ENCODE measurements at places on chromosomes 7 and 10.

GRCh38 chr7:26627891-26628341 is 236.5 kb downstream of the SKAP2 start:
- DNase-seq = no peak

GRCh38 chr10:49300140-49300974 is 1.4 kb downstream of the C10orf71 start:
- no peak for DNase-seq

GRCh38 chr7:107277331-107277730 is 108.5 kb downstream of the HBP1 start:
- DNase-seq = no peak

GRCh38 chr7:94154182-94154581 is 150.0 kb upstream of the BET1 start:
- DNase-seq = no peak

DNA sequence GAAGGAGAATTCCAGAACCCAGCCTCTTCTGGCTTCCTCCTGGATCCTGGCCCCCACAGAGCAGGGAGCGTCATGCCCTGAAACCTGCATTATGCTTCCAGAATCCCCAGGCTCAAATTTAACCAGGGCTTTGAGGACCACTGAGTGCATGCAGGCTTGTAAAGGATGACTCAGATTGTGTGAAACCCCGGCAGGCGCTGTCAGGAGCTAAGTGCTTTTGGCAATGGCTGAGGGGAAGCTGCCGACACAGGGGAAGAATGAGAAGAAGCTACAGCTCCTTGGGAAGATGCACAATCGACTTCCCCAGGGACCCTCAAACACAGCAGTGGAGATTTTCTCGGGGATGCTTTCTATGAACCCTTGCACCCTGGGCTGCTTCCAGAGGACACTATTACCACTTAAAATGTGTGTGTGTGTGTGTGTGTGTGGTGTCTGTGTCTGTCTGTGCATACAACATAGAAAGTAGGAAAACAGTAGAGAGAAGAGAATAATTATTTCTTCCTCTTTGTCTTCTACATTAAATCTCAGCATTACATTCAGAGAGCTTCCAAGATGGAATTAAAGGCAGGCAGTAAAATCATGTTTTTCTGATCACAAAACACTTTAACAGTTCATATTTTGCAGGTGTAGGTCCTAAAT is 183.5 kb upstream of the INHBA start:
- DNase-seq = peak; percentile 8

DNA sequence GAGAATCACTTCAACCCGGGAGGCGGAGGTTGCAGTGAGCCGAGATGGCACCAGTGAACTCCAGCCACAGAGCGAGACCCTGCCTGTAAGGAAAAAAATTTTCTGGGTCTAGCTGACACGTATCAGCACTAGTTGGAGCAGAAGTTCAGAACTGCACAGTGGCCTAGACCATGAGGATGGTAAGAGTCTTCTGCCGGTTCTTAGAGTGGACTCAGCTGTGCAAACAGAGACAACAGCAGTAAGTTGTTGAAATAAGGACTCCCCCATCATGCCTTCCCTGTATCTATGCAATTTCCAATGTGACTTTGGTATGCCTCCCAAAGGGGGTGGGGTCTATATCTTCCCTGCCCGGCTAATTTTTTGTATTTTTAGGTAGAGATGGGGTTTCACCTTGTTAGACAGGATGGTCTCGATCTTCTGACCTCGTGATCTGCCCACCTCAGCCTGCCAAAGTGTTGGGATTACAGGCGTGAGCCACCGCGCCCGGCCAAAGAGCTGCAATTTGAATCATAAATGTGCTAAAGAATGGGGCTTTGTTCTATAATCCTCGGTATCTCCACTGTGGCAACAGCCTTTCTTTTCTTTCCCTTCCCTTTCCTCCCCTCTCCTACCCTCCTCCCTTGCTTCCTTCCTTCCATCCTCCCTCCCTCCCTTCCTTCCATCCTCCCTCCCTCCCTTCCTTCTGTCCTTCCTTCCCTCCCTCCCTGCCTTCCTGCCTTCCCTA is 14.5 kb upstream of the RNF216 start:
- DNase-seq = no peak

- no peak for DNase-seq
Observed at GRCh38 chr10:114808982-114809381, 12.6 kb upstream of the FHIP2A start.

GRCh38 chr10:117363028-117363427 is 12.2 kb downstream of the PDZD8 start:
- DNase-seq = peak; percentile 43

DNA sequence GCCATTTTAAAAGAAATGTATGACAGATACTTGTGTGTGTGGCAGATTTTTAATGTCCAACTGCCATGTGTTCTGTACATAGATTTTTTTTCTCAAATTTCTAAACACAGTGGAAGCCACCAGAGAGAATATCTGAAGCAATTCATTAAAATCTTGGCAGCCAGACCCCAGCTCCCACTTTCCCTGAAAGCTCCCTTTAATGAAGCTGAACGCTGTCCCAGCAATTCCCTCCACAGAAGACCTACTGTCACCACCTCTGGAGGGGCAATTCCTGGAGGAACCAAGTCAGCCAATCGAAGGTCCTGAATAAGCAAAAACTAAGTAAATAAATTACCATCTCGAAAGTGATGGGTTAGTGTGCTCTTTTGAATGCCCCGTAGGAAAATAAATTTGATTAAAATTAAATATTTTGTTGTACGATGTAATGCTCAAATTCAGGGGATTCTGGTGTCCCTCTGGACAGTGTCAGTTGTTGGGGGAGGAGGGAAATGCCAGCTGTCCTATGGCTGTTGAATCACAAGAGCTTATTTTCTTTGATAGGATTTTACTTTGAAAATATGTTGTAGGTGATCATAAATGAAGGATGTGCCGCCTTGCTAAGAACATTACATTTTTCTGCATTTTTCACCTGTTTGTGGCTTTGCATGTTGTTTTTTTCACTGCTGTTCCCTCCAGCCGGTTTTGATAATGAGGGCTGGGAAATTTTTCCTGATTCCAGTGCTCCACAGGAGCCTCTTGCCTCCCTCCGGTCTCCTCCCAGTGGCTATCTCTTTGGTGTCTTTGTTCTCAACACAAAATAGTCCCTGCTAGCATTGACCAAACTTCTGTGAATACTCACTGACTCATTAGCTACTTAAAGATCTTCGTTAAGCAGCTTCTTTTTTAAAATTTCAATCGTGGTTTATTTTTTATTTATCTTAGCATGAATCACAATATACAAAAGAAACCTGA is 9.2 kb upstream of the GSAP start:
- DNase-seq = peak; percentile 69

GRCh38 chr7:71348821-71349681 is 217.1 kb downstream of the GALNT17 start:
- no peak for DNase-seq

DNA sequence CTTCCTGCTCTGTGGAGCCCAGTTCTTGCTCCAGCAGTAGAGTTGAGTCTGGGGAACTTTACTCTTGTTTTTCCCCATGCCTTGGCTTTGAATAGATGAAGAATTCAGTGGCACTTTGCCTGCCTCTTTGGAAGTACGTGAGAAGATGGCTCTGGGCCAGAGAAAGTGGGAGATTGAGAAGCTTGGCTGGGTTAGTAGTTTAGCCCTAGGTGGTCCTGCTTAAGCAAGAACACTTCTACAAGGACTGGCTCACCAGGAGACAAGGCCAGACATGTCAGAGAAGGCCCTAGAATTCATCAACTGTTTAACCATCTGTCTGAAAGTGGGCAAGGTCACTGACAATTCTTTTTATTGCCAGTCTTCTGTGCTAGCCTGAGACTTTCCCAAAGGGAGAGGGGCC is 410.3 kb downstream of the TYW1 start:
- no peak for DNase-seq

GRCh38 chr10:121457729-121458128 is 140.5 kb downstream of the FGFR2 start:
- DNase-seq = no peak

DNA sequence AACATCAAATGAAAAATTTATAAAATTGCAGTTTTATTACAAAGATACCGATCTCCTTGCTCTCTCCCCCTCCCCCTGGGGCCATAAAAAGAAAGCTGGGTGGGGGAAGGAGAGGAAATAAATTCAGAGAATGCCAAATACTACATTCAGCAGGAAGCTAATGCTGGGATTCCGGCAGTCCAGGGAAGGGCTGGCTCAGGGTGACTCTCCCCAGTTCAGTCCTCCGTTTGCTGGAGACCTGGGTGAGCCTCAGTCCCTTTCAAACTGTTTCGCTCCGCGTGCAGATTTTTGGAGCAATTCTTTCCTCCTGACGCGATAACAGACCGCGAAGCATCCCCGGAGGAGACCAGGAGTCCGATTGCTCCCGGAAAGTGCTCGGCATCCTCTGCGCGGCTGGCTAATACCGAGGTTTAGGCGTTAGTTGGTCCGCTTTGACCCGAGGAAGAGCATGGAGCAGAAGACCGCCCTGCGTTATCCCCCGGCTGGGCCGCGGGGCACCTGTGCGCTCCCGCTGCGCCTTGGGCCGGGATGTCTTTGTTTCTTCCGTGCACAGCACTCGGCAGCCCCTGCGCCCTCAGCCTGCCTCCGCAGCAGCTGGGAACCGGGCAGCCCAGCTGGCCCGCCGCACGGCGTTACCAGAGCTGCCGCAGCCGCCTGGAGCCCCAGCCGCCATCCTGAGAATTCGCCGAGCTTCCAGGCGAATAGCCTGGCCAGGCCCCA is 3.9 kb upstream of the HOXA2 start:
- no peak for DNase-seq

GRCh38 chr7:618539-619367 is 99.1 kb upstream of the PDGFA start:
- no peak for DNase-seq

- DNase-seq = no peak
Observed at GRCh38 chr7:105122619-105123018, 108.6 kb downstream of the KMT2E start.

GRCh38 chr10:131937836-131938235 is 37.0 kb downstream of the PPP2R2D start:
- no peak for DNase-seq

GRCh38 chr10:111593578-111593977 is 516.7 kb downstream of the ADRA2A start:
- no peak for DNase-seq

GRCh38 chr10:98649170-98649569 is 202.4 kb upstream of the HPS1 start:
- DNase-seq = no peak

GRCh38 chr10:73044378-73045285 is 52.0 kb downstream of the P4HA1 start:
- peak; percentile 71 for DNase-seq

DNA sequence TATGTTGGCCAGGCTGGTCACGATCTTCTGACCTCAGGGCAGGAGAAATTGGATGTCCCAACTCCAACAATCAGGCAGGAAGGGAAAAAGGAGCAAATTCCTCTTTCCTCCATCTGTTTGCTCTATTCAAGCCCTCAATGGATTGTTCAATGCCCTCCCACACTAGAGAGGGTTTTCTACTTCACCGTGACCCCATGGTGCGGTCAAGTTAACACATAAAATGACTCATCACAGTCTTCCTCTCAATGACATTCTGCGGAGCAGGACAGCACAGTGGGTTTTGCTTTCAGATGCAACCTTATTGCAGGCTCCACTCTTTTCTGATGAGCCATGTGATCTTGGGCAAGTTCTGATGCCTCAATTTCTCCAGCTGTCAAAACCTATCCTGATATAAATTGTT is 364.9 kb downstream of the ANKRD30A start:
- no peak for DNase-seq

GRCh38 chr7:28686418-28686800 is 271.7 kb downstream of the TRIL start:
- no peak for DNase-seq

DNA sequence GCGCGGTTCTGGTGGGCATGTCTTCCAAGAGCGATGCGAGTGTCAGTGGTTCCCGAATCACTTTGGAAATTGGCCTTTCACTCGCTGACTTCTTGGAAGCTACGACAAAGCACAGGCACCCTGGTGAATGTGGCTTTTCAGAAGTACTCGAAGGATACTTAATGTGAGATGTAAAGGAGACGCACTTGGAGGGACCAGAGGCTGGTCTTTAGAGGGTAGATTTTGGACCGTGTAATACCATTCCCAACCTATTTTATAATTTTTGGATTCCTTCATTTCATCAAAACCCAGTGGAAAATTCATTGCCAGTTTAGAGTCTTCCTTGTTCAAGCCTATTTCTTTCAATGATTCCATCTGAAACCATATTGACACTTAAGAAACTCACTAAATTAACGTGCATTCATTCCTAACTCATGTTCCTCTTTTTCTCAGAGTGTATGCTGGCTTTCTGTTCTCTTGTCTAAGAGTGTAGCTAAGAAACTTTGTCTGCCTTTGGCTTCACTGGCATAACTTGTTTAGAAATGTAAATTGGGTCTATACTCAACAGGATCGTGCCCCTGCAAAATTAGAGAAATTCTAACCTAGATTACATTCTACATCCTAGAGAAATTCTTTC is 645 bp upstream of the COPG2 start:
- no peak for DNase-seq

- no peak for DNase-seq
Observed at GRCh38 chr7:112366886-112367285, 83.4 kb upstream of the IFRD1 start.

- DNase-seq = no peak
Observed at GRCh38 chr10:74272288-74272687, 121.3 kb downstream of the ADK start.

- no peak for DNase-seq
Observed at GRCh38 chr7:1490837-1491236, 13.4 kb downstream of the INTS1 start.

GRCh38 chr7:107315716-107316220 is 147.0 kb downstream of the HBP1 start:
- DNase-seq = no peak

GRCh38 chr7:42125321-42125720 is 111.7 kb downstream of the GLI3 start:
- DNase-seq = no peak

DNA sequence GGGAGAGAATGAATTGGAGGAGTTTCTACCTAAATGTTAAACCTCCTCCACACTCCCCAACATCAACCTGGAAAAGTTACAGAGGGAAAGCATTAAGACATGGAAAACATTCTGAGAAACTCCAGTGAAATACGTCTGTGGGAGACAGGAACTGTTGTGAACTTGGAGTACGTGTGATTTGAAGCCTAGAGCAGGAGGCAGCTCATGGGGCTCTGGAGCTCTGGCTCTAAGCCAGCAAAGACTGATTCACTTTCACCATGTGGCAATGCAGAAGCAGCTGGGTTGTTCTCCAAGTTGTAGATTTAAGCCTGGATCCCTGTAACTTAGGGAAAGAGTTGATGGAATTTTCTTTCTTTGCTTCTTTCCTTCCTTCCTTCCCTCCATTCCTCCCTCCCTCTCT is 503.2 kb downstream of the NRG3 start:
- DNase-seq = no peak

- no peak for DNase-seq
Observed at GRCh38 chr7:134632937-134633540, 13.6 kb upstream of the BPGM start.

- no peak for DNase-seq
Observed at GRCh38 chr7:43443381-43443780, 139.5 kb upstream of the STK17A start.

- no peak for DNase-seq
Observed at GRCh38 chr10:55224007-55224781, 423.2 kb upstream of the PCDH15 start.

- no peak for DNase-seq
Observed at GRCh38 chr10:6300106-6300783, 97.5 kb downstream of the PFKFB3 start.

- no peak for DNase-seq
Observed at GRCh38 chr10:9733766-9734165, 1283.9 kb upstream of the CELF2 start.

GRCh38 chr7:85851571-85852193 is 664.8 kb upstream of the SEMA3D start:
- no peak for DNase-seq

Measured in epithelial cell of prostate (primary cell).